ENCODE measurements at places on chromosomes 2 and 18.

DNA sequence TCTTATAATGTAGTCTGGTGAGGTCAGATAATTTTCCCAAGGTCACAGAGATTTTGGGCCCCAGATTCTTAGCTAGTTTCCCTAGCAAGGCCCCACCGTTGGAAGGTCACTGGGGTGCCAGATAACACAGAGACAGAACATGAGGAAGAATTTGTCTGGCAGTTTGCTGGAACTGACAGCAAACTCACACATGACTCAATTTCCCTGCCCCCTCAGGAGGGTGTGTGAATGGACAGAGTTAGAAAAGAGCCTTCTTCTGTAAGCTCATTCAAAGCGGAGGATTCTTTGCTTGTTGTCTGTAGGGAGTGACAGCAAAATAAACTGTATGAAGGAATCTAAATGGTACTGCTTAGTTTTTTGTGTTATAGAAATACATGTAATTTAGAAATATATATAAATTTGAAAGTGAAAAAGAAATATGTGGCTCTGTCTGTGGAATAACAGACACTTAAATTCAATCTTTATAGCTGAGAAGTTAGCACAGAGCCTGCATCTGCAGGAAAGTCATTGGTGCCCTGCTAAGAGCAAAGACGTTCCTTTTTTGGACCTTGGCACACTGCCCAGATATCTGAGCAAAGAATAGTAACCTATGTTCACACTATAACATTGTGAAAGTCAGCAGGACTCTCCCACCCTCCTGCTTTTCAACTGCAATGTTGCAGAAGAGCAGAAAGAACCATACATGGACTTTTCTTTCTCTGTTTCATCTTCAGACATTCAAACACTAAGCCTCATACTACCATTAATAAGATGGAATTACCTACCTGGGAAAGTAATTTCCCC is 2.1 kb downstream of the MDH1 start:
- DNase-seq, result no peak

DNA sequence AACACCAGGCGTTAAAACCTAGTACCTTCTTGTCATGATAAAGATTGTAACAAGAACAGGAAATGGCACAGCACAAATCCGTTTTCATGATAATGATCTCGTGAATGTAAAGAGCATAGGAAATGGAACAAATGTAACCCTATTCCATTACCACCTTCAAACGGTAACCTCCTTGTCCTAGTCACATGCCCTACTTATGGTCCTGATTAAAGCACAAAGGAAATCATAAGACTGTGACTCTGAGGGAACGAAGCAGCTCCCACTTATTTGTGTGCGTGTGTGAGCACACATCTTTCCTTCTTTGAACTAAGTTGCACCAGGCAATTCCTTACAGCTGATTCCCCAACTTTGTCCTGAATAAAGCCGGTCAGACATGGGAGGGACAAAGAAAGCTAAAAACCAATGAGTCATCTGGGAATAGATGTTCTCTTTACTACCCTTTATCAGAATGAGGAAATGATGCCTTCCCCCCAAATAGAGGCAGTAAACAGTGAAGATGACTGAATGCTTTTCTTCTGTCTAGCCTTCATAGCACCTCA is 192.6 kb downstream of the IKZF2 start:
- DNase-seq, result no peak

GRCh38 chr18:57397440-57398132 is 37.6 kb upstream of the ONECUT2 start:
- no peak for DNase-seq

DNA sequence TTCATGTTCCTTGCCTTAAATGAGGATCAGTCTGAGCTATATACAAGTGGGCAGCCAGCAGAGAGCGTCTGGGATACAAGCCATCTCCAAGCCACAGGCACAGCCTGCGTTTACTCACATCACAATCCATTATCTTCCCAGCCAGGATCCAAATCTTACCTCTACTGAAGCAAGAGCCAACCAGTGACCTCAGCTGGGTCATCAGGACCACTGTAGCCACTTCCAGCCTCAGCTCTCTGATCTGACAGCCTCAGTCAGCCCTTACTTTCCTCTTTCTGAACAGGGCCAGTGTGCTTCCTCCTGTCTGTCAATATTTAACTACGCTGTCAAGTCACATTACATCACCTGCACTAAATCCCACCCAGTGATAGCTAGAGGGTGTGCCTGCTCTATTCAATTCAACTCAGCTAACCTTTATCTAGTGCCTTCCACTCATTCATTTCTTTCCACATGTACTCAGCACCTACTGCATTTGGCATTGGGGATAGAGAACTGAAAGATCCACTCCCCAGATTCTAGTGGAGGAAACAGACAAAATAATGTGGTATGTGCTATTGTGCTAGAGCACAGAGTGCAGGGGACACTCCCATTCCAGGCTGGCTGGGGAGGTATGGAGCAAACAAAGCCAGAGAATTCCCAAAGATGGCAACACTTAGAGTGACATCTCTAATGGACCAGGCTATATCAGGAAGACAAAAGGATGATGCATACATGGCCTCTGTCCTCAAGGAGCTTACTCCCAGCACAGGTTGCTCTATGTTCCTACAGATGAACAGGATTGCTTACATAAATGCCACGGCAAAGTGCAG is 146.5 kb downstream of the NCKAP5 start:
- DNase-seq, result no peak

DNA sequence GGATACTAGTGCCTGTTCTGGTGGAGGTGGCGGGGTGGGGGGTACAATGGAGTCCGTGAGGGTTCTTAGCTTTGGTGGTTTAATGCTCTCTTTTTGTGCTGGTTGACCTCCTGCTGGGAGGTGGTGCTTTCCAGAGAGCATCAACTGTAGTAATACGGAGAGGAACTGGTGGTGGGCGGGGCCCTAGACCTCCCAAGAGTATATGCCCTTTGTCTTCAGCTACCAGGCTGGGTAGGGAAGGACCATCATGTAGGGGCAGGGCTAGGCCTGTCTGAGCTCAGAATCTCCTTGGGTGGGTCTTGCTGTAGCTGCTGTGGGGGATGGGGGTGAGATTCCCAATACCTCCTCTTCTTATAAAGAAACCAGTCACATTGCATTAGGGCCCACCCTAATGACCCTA is 27.1 kb downstream of the CAMKMT start:
- DNase-seq, result no peak

- no peak for DNase-seq
Measured at GRCh38 chr2:111986116-111986900, 68.8 kb upstream of the TMEM87B start.

- DNase-seq, result no peak
Measured at GRCh38 chr18:74540652-74541421, 6.5 kb downstream of the CNDP1 start.

GRCh38 chr18:26526128-26526965 is 22.0 kb downstream of the KCTD1 start:
- DNase-seq, result peak; percentile 52

DNA sequence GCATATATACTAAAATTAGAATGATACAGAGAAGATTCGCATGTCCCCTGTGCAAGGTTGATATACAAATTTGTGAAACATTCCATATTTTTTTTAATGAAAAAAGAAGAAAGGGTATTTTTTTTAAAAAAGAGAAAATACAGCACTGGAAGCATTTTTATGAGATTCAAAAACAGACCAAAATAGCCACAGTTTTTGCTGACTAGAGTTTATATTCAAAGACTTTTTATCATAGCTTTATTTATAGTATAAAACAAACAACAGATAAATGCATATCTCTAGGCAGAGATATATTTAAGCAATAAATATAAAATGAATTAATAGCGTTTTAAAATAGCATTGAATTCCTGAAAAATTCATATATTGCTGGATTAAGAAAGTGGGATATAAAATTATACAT is 436.5 kb upstream of the ACVR2A start:
- DNase-seq, result no peak

GRCh38 chr18:50896093-50896492 is 17.2 kb downstream of the ME2 start:
- no peak for DNase-seq

GRCh38 chr2:98912221-98912851 is 23.7 kb downstream of the CRACDL start:
- DNase-seq, result no peak

DNA sequence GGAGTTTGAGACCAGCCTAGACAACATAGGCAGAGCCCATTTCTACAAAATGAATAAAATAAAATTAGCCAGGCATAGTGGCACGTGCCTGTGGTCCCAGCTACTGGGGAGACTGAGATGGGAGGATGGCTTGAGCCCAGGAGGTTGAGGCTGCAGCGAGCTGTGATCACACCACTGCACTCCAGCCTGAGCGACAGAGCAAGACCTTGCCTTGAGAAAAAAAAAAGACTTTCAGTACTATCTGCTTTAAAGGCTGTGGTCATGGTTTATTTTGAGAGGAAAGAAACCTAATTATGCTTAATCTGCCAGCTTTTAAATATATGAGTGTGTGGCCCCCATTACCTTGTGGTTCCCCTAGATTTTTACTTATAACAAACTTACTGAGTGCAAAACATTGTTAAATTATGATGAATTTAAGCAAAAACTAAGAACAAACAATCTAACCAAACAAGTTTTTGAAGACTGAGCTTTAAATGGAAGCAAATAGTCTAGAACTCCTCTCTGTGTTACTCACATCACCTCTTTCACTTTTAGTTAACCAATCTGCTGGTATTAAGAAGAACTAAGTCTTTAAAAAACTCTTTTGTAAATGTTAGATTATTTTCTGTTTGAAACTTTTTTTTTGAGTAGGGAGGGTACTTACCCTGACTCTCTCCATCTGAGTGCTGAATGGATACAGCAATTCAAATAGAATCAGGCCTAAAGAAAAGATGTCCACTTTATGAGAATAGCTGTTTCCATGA is 65.4 kb downstream of the EIF2AK3 start:
- no peak for DNase-seq

GRCh38 chr18:58819051-58819450 is 45.6 kb upstream of the ZNF532 start:
- DNase-seq, result no peak

DNA sequence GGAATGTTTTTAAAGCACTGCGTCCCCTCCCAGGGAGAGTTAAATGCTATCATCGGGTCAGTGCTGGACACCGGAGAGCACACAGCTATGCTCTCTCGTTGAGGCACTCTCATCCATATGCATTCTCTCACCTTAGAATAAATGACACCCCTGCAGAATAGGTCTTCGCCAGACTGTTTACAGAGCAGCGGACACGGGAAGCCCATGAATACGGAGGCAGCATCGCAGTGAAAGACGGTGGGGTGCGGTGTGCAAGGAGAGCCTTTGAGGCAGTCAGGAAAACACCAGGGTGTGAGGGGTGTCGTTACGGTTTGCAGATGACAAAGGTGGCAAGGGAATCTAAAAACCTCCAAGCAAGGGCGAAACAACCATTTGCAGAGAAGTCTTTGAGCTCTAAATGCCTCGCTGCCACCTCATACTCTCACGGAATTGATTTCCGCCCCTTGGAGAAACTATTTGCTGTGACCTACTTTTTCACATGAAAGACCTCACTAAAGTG is 169.2 kb upstream of the FHL2 start:
- DNase-seq, result no peak

DNA sequence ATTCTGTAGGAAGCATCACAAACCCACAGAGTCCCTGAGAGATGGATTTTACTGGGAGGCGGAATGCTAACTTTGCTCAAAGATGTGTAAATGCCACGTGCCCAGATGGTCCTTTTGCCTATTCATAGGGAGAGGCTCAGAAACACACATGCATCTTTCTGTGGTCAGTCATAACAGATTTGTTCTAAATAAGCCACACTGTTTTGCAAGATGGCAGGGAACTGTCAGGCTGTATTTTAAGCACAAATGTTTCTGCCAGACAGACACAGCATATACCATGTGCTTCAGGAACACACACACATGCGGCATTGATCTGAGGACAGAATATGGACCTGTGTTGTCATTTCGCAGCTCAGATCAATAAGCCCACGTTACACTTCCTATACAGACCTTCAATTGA is 312.0 kb downstream of the GPD2 start:
- no peak for DNase-seq

GRCh38 chr18:56570978-56571377 is 67.4 kb downstream of the TXNL1 start:
- no peak for DNase-seq

DNA sequence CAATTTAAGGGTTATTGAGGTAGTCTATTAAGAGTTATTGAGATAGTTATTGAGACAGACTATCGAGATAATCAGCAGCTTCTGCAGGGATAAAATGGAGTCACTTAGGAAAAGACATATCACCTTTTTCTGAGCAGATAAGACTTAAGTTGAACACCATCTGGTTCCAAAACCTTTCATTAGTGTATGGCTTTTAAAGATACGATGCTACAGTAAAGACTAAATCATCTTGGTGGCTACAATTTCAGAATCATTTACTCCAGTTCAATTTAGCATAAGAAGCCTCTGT is 68.6 kb upstream of the DNAJC10 start:
- DNase-seq, result no peak

- no peak for DNase-seq
Measured at GRCh38 chr2:160300203-160300602, 100.1 kb upstream of the ITGB6 start.

GRCh38 chr2:215189393-215189792 is 51.0 kb upstream of the ABCA12 start:
- no peak for DNase-seq
